ENCODE measurements at places on chromosomes 11 and 22. TPM values are rescaled to one million over a fixed set of nuclear protein-coding genes. Genes with fewer than 3 reads are reported as not detected.

The USP2 gene
- 4.9 TPM for polyA plus RNA-seq

The GPR83 gene
- 0.01 TPM for polyA plus RNA-seq

The DEFB131B gene
- polyA plus RNA-seq = not detected

The EFCAB6 gene
- 0.29 TPM for polyA plus RNA-seq

The SLC37A2 gene
- 21.7 TPM for polyA plus RNA-seq

The CARD16 gene
- 32.7 TPM for polyA plus RNA-seq

The MRGPRE gene
- polyA plus RNA-seq = not detected

The C11orf97 gene
- not detected for polyA plus RNA-seq

The FAM180B gene
- not detected for polyA plus RNA-seq

The CEND1 gene
- 0.10 TPM for polyA plus RNA-seq

Measured in esophagus (tissue), 2 donors.